ENCODE measurements at places on chromosomes 2 and 18.

DNA sequence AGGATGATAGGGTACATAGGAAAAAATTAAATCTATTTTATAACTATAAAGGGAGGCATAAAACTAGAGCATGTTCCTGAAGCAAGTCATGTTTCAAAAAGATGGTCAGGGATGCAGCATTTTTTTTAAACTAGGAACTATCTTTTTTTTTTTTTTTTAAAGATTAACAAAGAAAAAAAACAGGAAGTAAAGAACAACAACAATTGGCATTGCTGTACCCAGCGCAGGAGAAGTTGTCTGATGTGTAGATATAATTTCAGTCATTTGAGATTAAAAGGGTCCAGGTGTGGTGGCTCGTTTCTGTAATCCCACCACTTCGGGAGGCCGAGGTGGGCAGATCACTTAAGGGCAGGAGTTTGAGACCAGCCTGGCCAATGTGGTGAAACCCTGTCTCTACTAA lies 41.5 kb downstream of the PMAIP1 start:
- no peak for DNase-seq

- no peak for DNase-seq
Observed at GRCh38 chr2:100200985-100201384, 58.6 kb upstream of the AFF3 start.

GRCh38 chr2:128639693-128640092 lies 321.0 kb upstream of the HS6ST1 start:
- no peak for DNase-seq

DNA sequence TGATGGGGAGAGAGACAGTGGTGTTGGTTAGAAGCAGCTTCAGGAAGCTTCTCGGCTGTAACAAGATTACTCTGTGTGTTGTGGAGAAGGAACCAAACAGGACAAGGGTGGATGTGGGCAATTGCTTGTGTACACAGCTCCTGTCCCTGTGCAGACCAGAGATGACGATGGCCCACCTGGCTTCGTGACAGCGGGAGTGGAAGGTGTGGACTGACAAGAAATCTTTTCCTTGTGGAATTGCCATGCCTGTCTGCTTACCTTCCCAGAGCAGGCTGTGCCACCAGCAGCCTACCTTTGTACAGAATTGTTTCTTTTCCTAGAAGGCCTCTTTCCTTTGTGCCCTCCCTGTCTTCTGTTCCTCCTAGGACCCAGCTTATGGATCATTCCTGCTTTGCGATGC lies 93.8 kb downstream of the ITGB1BP1 start:
- no peak for DNase-seq

- no peak for DNase-seq
Observed at GRCh38 chr2:9017411-9017810, 13.9 kb upstream of the MBOAT2 start.

DNA sequence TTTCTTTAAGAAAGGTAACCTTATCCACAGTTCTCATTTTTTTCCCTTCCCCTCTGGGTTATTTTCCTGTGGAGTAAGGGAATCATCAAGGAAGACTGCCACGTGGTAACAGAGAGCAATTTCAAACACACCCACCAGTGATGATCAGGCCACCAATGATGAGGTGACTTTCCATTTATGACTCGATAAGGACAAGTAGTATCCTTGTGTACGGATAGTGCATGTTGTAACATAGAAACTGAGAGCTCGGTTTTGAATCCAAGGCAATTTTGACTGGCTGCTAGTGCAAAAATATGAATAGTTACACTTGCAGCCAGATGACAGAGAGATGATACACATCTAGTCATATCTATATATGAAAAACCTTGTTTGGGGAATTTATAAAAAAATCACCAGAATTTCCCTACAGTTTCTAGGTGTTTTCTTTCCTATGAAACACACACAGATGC lies 143.6 kb upstream of the TCF4 start:
- no peak for DNase-seq

DNA sequence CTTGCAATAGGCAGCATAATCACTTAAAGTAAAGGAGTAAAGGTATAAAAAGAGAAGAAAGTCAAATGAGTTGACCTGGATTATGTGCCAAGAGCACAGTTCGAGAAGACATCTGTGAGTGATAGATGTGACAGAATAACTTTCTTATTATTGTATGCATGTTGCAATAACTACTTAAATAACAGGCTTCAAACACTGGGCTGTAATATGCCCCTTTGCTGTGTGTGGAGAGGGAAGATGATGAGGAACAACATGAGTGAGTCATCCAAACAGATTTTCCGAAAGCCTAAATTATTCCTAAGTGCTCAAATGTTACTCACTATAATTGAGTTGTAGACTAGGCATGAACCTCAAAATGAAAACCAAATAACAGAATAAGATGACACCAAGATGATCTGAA lies 328.1 kb downstream of the EXOC6B start:
- DNase-seq = no peak

DNA sequence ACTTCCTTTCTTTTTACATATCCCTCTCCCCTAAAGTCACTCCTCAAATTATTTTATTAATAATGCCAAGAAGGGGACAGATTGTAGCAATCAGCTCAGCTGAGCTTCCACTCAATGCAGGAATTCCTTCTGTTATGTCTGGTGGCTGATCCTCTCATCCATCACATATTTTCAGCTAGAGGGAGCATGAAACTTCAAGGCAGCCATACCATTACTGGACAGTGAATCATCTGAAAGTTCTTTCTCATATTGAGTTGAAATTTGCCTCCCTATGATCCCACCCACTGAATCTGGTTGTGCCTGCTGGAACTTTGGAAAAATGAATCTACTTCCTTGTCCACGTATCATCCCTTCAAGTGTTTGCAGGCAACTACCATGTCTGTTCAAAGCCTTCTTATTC lies 11.2 kb downstream of the ZNF385B start:
- DNase-seq = no peak

DNA sequence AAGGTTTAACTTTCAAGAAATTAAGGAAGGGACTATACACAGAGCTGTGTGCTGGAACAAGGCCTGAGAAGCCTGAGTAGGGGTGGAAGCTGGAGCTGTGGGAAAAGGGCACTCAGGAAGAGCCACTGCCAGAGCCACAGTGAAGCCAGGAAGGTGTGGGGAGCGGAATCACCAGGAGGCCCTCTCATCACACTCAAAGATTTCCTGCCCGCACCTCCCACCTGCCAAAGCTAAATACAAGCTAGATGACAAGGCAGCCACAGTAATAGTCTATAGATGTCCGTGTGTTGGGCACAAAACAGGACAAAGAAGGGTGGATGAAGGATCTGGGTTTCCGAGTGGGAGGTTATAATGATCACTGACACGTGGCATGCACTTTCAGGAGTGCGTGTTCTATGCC lies 126.0 kb downstream of the ZNF532 start:
- no peak for DNase-seq

DNA sequence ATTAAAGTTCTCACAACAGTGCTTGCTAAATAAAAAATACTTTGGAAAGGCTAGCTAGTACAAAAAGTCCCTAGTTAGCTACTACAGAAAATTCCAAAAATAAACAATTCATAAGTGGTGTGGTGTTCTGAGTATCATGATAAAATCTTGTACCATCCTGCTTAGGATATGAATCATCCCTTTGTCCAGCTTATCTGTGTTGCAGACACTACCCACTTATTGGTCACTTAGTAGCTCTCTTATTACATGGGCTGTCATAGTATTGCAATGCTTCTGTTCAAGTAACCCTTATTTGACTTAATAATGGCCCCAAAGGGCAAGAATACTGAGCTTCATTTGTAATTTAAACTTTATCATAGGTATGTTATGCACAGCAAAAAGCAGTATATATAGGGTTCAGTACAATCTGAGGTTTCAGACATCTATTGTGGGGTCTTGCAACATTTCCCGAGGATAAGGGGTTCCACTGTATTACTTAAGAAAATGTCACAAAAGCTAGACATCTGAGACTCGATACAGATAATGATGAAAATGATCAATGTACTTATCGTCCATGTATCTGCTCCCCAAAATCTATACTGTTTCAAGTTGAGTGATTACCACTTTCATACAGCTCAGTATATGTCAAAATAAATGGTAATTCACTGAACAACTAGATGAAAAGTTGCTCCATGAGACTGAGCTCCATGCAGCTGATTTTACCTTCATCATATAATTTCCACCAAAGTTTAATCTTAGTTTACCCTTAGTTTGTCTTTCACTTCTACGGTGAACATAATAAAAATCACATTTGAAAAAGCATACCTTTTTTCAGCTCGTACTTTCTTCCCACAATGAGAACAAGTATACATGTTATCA lies 93.8 kb downstream of the C2orf74 start:
- no peak for DNase-seq

DNA sequence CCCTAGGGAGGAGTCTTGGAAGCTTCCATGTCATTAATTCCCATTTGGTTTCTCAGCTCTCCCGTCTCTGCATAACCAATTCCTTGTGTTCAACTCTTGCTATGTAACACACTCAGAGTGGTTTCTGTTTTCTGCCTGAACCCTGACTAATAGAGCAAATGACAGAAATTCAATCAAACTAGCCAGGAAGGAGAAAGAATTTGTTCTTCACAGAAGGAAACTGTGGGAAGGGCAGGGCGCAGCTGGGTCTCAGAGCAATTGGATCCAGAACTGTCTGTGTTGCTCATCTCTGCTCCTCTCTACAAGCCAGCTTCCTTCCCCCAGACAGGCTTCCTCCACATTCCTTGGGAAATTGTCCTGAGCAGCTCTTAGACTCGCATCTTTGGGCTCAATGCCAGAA lies 269.8 kb downstream of the TNS1 start:
- DNase-seq = no peak

- no peak for DNase-seq
Observed at GRCh38 chr2:40405465-40405864, 46.4 kb downstream of the SLC8A1 start.

DNA sequence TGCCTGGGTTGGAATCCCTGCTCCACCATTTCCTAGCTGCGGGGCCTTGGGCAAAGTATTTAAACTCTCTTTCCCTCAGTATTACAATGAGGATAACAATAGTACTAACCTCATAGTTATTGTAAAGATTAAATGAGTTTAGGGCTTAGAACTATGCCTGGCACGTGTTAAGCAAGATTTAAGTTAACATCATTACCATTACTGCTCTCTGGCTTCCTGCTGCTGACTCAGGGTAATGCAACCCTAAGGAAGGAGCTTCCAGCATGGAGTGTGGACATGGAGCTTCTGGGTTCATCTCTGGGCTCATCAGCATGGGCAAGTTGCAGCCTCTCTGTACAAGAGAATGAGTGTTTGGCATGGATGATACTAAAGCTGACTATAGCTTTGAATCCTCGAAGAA lies 374.2 kb upstream of the MAP2 start:
- no peak for DNase-seq

- DNase-seq = no peak
Observed at GRCh38 chr2:639703-640102, 37.5 kb downstream of the TMEM18 start.

GRCh38 chr2:17573804-17574175 lies 33.3 kb downstream of the VSNL1 start:
- no peak for DNase-seq

- DNase-seq = no peak
Observed at GRCh38 chr2:237128845-237129592, 43.3 kb downstream of the COPS8 start.

DNA sequence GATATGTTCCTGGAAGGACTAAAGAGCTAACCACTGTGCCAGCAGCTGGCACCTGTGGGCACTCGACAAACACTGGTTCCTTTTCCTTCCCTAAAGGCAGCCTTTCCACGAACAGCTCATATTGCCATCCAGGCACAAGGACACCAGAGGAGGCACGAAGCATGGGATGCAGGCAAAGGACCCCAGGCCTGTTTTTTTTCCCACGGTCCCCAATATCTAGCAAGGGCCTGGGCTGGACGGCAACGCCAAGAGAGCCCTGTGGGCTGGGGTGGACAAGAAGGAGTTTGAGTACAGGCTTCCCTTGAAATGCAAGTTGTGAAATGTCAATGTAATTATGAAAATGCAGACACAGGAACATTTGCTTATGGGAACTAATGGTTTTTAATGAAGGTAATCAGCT lies 135.9 kb downstream of the CYP26B1 start:
- DNase-seq = no peak

- no peak for DNase-seq
Observed at GRCh38 chr2:239870863-239871262, 154.3 kb downstream of the NDUFA10 start.

DNA sequence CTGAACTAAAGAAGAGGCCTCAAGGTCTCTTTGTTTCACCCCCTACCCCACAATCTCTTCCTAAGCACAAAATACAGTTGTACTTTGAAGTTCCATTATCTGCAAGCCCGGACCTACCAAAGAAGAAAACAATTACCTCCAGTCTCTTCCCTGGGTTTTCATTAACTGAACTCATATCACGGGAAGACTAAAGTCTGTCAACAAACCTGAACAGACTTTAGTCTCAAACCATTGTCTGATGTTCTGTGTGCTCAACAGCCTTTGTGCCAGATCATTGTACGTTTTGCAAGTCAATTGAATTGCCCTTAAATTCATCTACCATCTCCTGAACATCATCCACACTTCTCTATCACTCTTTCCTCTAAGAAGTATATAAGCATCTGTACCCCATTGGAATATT lies 1021.9 kb upstream of the CDH2 start:
- DNase-seq = no peak

DNA sequence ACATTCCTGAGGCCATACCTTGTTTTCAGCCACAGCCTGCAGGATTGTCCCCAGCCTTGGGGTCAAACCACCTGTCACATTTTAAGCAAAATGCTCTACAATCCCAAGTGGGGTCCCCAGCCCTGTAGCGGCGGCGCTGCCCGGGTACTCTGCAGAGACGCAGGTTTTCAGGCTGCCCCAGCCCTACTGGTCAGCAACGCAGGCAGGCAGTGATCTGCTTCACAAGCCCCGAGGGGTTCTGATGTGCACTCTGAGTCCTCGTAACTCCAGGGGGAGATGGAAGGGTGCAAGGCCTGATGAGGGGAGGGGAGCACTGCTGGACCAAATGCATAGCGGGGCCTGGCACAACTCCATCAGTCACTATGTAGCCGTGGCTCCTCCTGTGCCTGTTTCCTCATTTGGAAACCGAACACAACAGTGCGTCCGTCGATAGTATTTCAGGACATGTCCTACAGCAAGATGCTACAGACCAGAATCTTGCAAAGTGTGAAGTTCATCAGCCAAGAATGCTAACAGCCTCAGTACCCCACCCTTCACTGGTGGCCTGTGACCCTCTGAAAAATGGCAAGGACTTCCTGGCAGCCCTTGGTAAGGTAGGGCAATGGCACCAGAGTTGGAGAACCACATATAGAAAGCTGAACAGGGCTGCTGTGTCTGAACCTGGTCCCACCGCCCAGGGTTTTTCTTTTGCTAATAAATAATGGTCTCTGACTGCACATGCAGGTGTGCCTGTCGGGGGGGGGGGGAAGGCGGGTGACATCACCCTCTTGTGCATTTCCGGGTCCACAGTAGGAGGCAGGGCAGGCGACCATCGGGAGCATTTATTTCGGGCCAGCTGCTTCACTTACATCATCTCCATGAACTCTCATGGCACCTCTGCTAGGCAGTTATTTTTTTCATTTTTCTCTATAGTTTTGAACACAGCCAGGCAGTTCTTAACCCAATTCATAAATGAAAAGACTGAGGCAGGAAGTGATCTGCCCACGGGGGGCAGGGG lies 50.6 kb upstream of the TFCP2L1 start:
- DNase-seq = no peak
